ENCODE measurements at places on chromosomes 2 and 18. TPM values are rescaled to one million over a fixed set of nuclear protein-coding genes. Genes with fewer than 3 reads are reported as not detected.

DNA sequence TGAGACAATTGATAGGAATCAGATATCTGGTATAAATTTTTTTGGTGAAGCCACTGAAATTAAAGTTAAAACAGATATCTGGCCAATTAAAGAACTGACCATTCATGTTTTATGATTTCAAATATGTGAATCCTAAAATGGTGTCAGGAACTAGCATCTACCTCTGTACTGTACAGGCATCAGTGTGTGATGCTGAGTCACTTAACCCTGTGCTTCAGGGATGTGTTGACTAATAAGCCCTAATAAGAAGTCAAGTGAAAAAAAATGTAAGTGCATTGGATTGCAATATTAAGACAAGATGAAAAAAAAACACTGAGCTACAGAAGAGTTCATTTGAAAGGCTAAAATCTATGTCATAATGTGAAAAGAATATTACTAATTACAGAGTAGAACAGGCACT, 9.1 kb upstream of the UNC80 start:
- DNase-seq = no peak

DNA sequence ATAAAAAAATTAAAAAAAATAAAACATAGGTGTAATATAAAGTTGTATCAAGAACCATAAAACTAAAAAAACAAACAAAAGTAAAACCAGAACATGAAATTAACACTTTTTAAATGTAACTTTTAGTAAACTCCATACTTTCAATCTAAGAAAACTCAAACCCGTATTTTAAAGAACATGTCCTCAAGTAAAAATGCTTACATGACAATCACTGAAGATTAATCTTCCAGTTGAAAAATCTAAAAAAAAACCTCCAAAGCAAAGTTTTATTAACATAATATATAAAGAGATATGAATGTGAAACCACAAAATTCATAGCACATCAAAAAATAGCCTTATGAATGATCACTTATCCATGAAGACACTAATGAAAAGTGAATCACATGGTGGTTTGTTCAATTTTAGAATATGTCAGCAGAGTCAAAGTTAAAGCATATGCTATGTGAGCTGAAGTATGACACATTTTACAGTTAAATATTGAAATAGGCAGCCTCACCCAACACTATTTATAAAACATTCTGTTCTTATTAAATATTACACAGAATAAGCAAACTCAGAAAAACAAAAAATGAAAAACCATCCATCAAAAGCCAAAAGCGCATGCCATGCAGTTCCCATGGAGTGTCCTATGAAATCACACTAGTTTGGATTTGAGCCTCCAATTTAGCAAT, 23.1 kb upstream of the CHAC2 start:
- no peak for DNase-seq

Gene TANC1
- total RNA-seq = 58.3 TPM

DNA sequence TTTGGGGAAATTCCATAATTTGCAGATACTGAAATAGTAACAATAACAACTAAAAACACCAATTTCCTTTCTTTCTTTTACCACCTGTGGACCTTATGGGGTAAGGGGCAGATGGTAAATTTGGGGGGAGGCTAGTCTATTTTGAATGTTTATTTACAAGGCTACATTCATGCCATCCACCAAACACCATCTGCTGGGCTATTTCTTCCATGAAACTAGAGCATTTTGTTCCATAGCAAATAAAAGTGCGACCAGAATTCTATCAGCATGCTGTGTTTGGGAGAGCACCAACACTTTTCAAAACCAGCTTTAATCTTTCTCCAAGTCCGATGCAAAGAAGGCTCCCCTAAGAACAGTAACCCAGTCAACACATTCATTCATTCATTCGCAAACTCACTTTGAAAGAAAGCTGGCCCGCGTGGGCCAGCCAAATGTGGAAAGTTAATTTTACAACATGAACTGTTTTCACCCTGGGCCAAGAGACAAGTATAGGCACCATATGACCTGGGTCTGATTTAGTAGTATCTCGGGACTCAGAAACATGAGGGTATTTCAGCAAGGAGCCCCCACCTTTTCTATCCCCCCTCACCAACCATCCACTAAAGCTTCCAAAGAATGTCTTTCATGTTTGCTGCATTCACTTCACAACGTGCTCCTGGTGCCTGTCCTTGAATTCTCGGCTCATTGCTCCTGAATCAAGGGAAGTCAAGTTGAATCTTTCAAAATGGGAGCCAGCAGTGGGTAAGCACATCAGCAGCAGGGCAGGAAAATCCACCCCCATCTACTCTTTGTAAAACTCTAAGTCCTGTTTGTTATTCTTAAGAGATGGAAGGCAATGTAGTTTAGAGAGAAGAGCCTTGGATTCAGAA, 210.6 kb downstream of the C1D start:
- no peak for DNase-seq

Gene MAPK4
- 1.7 TPM for total RNA-seq

- DNase-seq = no peak
Measured at GRCh38 chr2:43169987-43170386, 56.4 kb downstream of the ZFP36L2 start.

DNA sequence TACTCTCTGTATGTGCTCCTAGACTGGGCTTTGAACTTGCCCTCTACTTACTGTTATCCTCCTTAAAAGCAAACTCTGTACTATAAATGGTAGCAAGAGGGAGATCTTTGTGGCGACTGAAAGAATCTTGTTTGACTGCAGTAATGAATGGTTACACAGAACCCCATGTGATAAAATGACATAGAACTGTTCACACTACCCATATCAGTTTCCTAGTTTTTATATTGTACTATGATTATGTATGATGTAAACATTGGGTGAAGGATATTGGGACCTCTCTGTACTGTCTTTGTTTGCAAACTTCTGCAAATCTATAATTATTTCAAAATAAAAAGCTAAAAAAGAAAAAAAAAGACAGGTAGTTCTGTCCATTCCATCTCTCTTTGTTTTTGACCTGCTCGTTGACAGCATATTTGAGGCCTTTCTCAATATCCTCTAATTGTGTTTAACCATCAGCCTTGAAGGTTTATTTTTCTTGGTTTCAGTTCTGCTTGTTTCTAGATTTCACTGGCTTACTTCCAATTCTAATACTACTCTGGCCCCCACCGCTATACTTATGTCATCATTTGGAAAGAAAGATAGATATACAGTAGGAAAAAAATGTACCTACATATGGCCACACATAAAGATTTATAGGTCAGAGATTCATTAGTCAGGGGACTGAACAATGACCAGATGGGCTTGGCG, 79.2 kb upstream of the MYO3B start:
- no peak for DNase-seq

DNA sequence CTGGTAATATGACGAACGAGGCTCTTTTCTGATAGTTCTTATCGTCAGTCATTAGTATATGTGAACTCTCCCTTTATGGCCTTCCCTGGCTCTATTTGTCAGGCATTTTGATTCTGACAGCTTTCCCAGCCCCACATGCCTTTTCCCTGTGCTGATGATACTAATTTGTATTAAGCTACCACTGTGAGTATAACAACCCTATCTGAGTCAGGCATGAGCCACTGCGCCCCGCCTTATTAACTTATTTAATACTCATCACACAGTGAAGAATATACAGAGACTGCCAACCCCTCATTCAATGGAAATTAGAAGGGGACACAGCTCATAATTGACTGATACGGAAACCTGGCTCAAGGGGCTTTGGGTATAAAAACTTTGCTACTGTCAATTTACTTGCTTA, 140.0 kb downstream of the NETO1 start:
- DNase-seq = no peak

DNA sequence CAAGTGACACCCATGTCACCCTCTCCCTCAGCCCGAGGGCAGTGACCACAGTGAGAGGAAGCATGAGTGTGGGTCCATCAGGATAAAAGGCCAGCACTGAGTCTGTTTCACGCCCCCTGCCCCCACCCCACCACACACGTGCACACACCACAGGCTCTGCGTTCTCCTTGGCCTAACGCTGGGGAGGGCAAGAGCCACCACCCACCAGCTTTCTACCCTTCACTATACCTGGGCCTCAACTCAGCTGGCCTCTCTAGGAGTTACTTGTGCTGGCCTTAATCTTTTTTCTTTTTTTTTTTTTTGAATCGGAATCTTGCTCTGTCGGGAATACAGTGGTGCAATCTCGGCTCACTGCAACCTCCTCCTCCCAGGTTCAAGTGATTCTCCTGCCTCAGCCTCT, 140.5 kb downstream of the ZFP36L2 start:
- no peak for DNase-seq

DNA sequence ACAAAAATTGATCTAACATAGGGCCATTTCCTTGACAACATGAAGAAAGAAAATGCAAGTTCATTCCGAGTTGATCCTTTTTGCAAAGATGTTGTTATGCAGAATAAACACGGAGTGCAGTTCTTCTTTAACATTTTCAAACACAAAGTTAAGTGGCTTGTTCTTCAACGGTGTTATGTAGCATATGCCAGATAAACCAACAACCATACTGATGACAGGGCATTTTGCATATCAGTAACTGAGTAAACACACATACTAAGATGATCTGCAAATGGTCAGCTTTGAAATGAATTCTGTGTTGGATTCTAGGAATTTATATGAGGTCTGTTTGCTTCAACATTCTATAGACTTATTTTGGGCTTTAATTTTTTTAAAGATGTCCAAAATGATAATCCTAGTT, 266.4 kb downstream of the GPD2 start:
- no peak for DNase-seq

DNA sequence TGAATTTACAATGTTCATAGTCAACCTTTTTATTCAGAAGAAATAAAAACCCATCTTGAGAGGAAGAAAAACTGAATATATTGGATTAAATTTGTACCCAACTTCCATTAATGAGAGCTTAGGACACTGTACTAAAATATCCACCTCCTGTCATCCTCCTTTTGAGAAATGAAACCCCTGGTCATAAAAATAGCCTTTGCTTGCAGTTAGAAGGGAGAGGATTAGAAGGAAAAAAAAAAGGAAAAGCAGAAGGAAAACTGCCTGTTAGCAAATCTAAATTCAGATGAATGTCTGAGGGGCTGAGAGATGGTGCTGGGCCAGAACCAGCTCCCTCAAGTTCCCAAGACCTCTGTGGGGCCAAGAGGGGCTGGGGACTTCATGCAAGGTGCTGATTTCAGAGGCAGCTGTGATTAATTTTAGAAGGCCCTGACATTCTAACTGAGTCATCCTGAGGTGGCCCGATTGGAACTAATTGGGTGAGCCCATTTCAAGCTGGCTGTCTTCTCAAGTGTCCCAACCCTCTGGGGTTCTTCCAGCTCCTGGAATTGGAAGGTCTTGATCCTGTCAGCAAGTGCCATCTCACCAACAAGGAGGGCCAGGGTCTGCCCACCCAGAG, 38.4 kb upstream of the BIN1 start:
- DNase-seq = no peak

- no peak for DNase-seq
Measured at GRCh38 chr2:195671563-195671962, 14.5 kb downstream of the SLC39A10 start.

- no peak for DNase-seq
Measured at GRCh38 chr2:138997346-138997745, 217.2 kb upstream of the NXPH2 start.

Gene LRPPRC
- total RNA-seq = 42.7 TPM

GRCh38 chr2:207166349-207167098, 776 bp upstream of the KLF7 start:
- DNase-seq = peak; percentile 85

DNA sequence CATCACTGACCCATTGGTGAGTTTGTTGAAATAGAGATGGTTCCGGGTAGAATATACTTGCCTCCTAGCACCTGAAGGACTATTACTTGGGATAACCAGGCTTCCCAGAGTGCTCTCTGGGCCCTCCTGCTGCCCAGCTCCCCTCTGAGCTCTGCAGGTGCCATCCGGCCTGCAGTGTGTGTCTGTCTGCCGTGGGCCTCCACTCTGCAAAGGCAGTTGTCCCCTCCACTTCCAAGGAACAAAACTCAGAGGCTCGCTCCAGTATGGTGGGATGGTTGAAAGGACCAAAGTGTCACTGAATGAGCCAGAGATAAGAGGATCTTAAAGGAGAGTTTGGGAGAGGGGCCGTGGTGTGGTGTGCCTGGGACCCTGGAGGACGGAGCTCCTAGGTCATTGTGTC, 57.3 kb downstream of the SH3BP4 start:
- DNase-seq = no peak

DNA sequence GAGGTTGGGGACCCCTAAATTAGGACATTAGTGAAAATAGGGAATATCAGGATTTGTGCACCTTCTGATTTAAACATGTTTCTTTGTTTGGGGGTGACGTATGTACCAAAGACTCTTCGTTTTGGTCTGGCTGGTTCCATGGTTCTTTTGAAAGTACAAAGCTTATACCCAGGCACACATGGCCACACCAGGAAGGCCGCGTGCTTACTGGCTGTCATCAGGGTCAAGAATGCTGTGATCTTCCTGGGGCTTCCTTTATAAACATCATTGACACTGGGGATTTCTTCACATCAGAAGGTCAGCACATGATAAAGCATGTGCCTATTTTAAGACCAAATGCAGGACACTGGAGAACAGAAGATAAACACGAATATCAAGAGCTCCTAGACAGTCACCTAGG, 230.6 kb upstream of the ID2 start:
- DNase-seq = no peak

- DNase-seq = no peak
Measured at GRCh38 chr18:9453283-9453682, 22.0 kb upstream of the RALBP1 start.

GRCh38 chr18:60984510-60984909, 348.7 kb upstream of the CDH20 start:
- DNase-seq = no peak

- DNase-seq = no peak
Measured at GRCh38 chr18:36199691-36200295, 12.5 kb downstream of the MOCOS start.

- no peak for DNase-seq
Measured at GRCh38 chr2:15844211-15844801, 96.0 kb upstream of the MYCN start.

Gene PROM2
- total RNA-seq = 1.4 TPM

DNA sequence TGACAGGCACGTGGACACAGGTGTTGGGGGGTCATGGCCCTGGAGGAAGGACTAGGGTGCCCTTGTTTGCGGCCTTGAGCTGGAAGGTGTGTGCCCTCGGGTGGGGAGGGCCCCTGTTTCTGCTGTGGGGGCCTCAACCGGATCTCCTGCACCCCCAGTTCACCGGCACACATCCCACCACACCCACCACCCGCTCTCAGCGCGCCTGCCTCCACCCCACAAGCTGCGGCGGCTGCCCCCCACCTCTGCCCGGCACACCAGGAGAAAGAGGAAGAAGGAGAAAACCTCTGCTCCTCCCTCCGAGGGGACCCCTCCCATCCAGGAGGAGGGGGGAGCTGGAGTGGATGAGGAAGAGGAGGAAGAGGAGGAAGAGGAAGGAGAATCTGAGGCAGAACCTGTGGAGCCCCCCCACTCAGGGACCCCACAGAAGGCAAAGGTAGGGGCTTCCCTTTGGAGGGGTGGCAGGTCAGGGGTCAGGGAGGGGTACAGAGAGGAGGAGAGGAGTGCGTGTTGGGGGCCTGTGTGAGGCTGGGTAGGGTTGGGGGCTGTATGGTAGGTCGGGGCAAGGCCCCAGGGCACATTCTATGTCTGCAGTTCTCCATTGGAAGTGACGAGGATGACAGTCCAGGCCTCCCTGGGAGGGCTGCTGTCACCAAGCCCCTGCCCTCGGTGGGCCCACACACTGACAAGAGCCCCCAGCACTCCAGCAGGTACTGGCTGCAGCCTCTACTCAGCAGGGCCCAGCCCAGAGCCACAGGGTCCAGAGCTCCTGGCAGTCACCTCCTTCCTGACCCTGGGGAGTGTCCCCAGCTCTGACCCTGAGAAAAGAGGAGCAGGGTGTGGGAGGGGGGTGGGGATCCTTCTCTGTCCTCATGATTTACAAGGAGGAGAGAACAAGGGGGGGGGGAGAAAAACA, 1.8 kb downstream of the SLC4A3 start:
- peak; percentile 54 for DNase-seq

Gene CRYGA
- not detected for total RNA-seq
